ENCODE measurements at places on chromosomes 16 and 17.

- DNase-seq = no peak
Measured at GRCh38 chr16:68223072-68223471, 12.9 kb downstream of the ESRP2 start.

GRCh38 chr17:79695293-79695790 is 35.4 kb upstream of the ENPP7 start:
- DNase-seq = no peak

- DNase-seq = peak; percentile 82
Measured at GRCh38 chr17:36463916-36464764, 22.3 kb upstream of the ZNHIT3 start.

- no peak for DNase-seq
Measured at GRCh38 chr17:79365836-79366770, 244.7 kb downstream of the RBFOX3 start.

- DNase-seq = no peak
Measured at GRCh38 chr17:83173914-83174361, 94.5 kb downstream of the METRNL start.

GRCh38 chr16:84982434-84982833 is 28.9 kb downstream of the ZDHHC7 start:
- peak; percentile 38 for DNase-seq

GRCh38 chr16:57693550-57693949 is 1.1 kb upstream of the DRC7 start:
- DNase-seq = no peak

DNA sequence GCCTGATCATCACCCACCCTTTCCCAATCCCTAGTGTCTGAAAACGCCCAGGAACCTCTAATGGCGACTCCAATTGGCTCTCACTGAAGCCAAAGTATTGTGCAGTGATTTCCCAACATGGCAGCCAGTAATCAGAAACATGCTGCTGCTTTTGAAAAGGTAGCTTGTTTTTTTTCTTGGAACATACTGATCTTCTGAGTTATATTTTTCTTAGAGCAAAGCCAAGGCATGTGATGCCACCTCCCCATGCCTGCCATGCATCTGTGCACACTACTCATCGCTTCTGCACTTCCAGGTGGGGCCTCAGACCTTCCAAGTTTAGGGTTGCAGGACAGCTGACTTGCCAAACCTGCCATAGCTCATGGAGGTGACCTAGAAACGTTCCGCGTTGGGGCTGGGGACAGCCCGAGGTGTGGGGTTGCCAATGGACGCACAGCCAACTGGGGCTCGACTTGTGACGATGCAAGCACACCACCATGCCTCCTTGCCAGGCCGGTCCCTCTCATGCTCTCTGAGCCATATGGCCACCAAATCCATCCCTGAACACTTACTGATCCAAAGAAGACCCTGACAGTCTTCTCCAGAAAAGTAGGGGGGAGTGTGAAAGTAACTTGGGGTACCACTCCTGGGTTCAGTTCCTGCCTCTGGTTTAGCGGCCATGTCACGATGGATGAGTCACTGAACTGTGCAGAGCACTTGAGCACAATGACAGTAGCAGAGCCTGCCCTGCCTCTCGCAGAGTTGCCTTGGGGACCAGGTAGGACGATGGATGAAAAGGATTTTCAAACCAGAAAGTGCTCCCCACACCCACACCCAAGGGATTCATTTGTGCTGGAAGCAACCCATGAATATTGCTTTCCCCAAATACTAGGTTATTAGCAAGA is 155.7 kb downstream of the CCDC182 start:
- DNase-seq = no peak

DNA sequence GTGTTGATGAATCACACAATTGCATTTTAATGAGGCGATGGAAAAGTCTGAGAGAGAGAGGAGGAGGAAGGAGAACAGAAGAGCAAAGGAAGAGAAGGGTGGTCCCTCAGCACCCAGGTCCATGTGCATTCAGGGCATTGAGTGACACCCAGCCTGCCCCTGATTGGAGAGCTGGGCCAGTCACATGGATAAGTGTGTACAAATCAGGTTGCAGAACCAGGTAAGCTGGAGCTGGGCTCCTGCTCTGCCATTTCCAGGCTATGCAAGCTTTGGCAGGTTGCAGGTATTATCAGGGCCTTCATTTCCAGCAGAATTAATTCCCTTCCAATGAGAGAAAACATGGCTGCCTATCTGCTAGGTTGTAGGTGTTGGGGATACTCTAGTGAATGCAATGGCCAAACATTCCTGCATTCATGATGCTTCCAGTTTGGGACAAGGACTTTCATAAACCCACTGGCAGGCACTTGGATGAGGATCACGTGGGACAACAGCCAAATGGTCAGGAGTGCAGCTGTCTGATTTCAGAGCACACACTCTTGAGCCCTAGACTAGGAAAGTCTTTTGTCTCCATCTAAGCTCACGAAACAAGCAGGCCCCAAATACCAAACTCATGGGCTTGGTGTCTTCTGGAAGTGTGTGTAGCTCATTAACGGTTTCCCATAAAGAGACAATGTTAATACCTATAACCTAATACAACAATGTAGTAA is 577.9 kb upstream of the CDH5 start:
- DNase-seq = no peak

- no peak for DNase-seq
Measured at GRCh38 chr17:7439462-7440112, at the start of gene FGF11. FGF11 (plus strand) TSS chr17:7439512; CDS start chr17:7439621, 109 bp downstream.

Measured in hematopoietic multipotent progenitor cell treated with erythropoietin and hydrocortisone succinate and interleukin-3 and kit ligand, for 8 days (in vitro differentiated cells).